Dorsolateral prefrontal cortex (tissue), 122 donors: ENCODE measurements at places on chromosomes 7 and 10. TPM values are rescaled to one million over a fixed set of nuclear protein-coding genes. Genes with fewer than 3 reads are reported as not detected.

The TRPV5 gene
- 2.3 TPM for total RNA-seq

GRCh38 chr10:90420637-90421318, 437.1 kb downstream of the HTR7 start:
- DNase-seq, result no peak

DNA sequence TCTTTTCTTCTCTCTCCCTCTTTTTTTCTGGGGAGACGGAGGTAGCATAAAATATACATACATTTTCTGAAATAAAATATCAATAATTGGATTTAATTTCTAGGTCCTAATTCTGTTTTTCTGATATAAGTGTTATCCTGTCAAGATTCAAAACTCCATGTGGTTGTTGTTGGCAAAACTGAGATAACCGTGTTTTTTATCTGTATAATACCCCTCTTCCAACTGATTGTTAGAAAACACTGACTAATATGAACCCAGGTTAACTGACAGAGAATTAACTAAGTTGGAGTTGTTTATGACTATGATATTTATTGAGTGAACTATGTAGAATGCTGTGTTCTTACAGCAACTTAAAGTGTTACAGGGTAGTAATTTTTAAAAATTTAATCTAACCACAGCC, 236.5 kb upstream of the KAT6B start:
- DNase-seq, result no peak

GRCh38 chr7:119283353-119283752, 989.6 kb upstream of the KCND2 start:
- no peak for DNase-seq

DNA sequence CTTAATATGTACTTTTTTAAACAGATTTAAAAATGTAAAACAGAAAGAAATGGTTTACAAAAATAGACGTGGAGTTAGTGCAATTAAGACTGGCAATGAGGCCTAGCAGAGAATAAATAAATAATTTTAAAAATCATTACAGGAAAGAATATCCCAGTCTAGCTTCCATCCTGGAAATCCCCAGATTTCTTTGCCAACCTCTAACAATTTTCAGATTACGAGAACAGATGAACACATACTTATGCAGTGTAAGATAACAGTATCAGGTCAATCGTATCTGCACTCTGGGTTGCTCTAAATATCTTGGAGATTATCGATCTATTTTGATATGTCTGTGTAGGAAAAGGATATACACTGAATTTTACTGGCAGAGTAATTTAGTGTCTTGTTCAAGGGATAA, 210.5 kb downstream of the SEMA3A start:
- DNase-seq, result no peak

GRCh38 chr7:69457595-69458504, 140.4 kb upstream of the AUTS2 start:
- no peak for DNase-seq

GRCh38 chr10:25178411-25178810, 3.6 kb downstream of the GPR158 start:
- DNase-seq, result no peak

The CCDC7 gene
- total RNA-seq, result 97.8 TPM

- no peak for DNase-seq
These were observed 28.5 kb upstream of the ZMYND11 start for GRCh38 chr10:106740-107139.

The EN2 gene
- total RNA-seq, result 0.26 TPM

GRCh38 chr7:108136191-108136688, 6.1 kb upstream of the LAMB4 start:
- DNase-seq, result no peak

DNA sequence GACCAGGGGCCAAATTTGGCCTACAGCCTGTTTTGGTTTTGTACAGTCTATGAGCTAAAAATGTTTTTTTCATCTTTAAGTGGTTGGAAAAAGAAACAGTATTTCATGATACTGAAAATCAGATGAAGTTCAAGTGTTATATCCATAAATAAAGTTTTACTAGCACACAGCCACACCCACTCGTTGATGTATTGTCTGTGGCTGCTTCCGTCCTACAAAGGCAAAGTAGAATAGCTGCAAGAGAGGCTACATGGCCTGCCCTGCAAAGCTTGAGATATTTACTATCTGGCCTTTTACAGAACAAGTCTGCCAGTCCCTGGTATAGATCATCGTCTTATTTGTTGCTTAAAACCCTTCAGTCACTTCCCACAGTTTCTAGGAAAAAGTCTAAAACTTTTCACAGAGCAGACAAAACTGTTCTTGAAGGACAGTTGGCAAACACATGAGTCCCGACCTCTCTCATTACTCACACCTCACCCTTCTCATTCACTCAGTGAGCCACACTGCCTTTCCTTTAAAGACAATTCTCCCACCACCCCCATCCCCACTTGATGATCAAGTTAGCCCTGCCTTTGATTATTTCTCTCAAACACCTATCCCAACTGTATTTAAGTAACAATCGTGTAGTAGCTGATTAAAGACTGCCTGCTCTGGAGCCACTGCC, 9.9 kb downstream of the RHEB start:
- DNase-seq, result no peak

The SLC35B4 gene
- total RNA-seq, result 40.7 TPM

- no peak for DNase-seq
These were observed 844 bp downstream of the XPNPEP1 start for GRCh38 chr10:109922358-109922975.

DNA sequence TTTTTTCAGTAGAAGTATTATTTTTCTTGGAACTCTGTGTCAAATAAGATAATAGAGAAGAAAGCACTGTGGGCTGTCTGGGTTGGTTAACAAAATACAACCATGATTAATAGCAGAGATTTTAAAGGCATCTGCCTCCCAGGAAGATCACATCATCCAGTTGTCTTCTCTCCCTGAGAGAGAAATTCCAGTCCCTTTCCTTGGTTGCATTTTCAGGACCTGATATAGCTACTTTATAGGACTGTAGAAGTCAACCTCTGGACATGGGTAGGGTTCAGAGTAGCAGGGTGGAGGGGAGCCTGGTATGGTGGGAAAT, 309.9 kb upstream of the IGFBP3 start:
- no peak for DNase-seq

- no peak for DNase-seq
These were observed 995 bp upstream of the INPP5F start for GRCh38 chr10:119724593-119725516.

DNA sequence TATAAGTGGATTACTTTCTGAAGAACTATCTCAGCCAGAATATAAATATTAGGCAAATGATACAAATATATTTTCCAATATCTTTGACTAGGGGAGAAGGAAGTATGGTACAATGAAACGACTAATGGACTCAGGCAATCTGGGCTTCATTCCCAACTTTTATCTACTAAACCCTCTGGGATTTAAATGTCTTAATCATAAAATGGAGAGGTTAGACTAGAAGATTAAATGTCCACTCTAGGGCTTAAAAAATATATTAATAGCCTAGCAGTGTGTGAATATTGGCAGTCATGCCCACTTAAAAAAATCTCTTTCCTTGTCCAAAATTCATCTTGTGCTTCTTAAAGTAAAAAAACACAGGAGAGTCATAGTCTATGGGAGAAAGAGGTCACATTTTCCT, 98.3 kb downstream of the CTTNBP2 start:
- DNase-seq, result no peak

GRCh38 chr10:32939296-32940111, 18.5 kb downstream of the ITGB1 start:
- DNase-seq, result no peak

DNA sequence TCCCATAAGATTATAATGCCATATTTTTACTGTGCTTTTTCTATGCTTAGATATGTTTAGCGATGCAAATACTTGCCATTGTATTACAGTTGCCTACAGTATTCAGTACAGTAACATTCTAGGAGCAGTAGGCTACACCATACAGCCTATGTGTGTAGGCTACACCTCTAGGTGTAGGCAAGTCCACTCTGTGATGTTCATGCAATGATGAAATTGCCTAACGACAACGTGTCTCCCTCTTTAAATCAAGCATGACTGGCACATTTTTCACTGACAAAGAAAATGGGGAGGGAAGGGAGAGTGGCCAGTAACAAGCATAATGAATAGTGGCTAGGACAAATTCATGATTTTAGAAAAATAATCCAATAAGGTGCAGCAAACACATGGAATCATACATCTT, 1.7 kb downstream of the NCAPG2 start:
- no peak for DNase-seq

GRCh38 chr7:117630501-117630900, 150.7 kb downstream of the CFTR start:
- no peak for DNase-seq

GRCh38 chr10:51010977-51011376, 63.3 kb upstream of the PRKG1 start:
- no peak for DNase-seq

- no peak for DNase-seq
These were observed 257.0 kb downstream of the PHTF2 start for GRCh38 chr7:78055599-78055998.

The INMT gene
- 2.5 TPM for total RNA-seq

The TIMM23B gene
- 25.4 TPM for total RNA-seq

GRCh38 chr7:18390535-18390907, 105.0 kb upstream of the HDAC9 start:
- DNase-seq, result no peak

DNA sequence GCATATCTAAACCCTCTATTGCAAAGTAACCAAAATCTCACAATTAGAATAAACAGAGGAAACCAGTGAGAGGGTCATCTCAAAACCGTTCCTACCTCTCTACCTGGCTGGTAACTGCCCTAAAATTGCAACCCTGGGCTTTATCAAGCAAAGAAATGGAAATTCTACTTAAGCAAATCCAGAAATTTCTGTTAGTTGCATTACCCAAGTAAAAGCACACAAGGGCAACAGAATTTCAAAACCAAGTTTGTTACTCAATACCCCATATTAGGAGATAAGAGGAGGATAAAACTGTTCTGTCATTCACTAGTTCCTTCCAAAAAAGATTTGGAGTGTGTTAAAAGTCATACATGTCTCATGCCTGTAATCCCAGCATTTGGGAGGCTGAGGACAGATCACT, 195.3 kb downstream of the FAM107B start:
- no peak for DNase-seq

The FKBP6 gene
- not detected for total RNA-seq

The CLRN3 gene
- total RNA-seq, result not detected

DNA sequence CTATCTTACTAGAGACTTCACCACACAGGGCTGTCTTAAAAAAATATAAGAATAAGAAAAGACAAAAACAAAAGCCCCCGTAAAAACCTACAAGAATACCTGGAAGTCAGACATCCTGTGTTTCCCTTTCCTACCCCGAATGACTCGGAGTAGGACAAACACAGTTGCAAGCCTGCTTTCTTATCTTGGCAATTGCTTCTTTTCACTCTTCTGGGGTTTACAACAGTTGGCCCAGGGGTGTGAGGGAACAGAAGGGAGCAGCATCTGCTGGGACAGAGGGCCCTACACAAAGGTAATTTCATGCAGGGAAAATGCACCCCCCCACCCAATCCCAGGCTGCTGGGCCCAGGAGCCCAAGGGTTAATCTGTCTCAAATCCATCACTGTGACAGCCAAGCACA, 220.6 kb downstream of the ARHGAP12 start:
- DNase-seq, result no peak

- DNase-seq, result no peak
These were observed 60.4 kb downstream of the INSYN2A start for GRCh38 chr10:127135844-127136577.

The COL17A1 gene
- total RNA-seq, result 2.2 TPM

GRCh38 chr10:123143162-123143824, 4.6 kb upstream of the HMX2 start:
- DNase-seq, result no peak

DNA sequence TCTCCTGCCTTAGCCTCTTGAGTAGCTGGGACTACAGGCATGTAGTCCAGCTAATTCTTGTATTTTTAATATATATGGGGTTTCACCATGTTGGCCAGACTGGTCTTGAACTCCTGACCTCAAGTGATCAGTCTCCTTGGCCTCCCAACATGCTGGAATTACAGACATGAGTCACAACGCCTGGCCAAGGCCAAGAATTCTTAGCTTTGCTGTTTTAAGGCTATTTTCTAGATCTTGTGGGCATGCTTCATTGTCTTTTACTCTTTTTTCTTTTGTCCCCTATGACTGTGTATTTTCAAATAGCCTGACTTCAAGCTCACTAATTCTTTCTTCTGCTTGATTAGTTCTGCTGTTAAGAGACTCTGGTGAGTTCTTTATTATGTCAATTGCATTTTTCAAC, 56.4 kb upstream of the TAS2R16 start:
- no peak for DNase-seq

GRCh38 chr7:135822376-135822775, 73.8 kb upstream of the FAM180A start:
- DNase-seq, result no peak

GRCh38 chr7:130070861-130071622, 708 bp downstream of the KLHDC10 start:
- no peak for DNase-seq

The HMX3 gene
- not detected for total RNA-seq

- DNase-seq, result no peak
These were observed 72.7 kb upstream of the PRKG1 start for GRCh38 chr10:51001587-51001986.

- no peak for DNase-seq
These were observed 107.3 kb downstream of the GALNT11 start for GRCh38 chr7:152132812-152133211.

DNA sequence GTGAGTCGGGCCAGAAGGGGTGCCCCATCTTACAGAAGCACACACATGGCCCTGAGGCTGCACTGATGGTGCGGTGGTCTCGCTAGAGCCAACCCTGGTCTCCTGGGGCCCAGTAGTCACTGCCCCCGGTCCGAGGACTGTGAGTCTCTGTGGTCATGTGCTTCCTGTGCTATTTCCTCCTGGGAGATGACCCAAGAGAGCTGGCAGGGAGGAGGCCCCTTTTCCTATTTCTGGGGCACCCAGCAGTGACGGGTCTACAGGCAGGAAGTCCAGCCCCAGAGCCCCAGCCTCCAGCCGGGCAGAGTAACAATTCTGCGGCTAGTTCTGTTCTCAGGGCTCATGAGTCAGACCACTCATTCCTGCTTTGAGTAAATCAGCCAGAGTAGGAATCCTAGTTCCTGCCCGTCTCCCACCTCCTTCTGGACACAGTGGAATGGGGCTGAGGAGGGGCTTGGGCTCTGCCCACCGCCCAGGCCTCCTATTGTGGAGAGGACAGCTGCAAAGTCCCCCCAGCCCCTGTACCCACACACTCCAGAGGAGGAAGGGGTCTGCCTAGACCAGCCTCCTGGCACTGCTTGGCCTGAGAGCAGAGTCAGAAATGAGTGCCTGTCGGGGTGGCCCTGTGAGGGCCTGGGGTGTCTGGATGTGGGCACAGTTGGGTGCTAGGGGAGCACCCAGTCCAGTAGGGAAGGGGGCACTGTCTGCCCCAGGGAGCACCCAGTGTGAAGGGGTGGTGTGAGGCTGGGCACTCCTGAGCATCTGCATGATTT, 80.5 kb upstream of the PPIF start:
- DNase-seq, result peak; percentile 62

DNA sequence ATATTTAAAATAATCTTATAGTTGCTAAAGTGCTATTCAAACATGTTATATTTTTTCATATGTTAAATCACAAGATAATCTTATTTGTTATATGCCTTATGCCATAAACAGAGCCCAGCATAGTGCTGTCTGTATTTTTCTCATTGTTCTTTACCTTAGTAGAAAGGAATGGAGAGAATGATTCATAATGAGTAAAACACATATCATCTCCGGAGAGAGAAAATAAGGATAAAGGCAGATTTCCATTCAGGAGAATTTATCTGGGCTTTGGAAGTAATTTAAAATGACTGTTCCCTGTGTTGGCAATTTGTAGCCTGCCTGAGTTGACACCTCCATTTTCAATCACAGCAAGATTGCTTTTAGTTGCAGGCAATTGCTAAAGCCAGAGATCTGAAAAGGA, 30.2 kb downstream of the CHN2 start:
- no peak for DNase-seq

GRCh38 chr10:71529207-71529827, 132.6 kb downstream of the CDH23 start:
- no peak for DNase-seq

The SLC13A1 gene
- total RNA-seq, result not detected

The CCDC146 gene
- 16.4 TPM for total RNA-seq
